Spinal cord (tissue), 10 donors: ENCODE measurements at places on chromosomes 3 and 15. TPM values are rescaled to one million over a fixed set of nuclear protein-coding genes. Genes with fewer than 3 reads are reported as not detected.

DNA sequence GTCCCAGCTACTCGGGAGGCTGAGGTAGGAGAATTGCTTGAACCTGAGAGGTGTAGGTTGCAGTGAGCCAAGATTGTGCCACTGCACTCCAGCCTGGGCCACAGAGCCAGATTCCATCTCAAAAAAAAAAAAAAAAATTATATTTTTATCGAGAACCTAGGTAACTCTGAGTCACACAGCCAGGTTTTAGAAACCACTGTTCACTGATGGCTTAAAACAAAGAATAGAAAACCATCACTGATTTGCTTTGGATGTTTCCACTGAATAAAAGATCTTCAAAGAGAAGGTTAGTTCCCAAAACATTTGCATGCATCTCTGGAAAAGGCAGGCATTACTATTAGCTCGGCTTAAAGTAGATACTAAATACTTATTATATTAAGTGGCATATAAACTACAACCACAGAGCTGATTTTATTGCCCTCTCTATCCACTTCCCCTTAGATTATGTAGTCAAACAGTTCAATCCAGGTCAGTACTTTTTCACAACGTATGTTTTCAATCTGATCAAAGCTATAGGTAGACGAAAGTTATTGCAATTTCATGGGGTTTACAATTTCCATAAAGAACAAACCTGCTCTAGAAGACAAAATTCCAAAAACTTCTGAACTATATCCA, 1.4 kb downstream of the B4GALT4 start:
- H3K27ac ChIP-seq: no peak overlapping the region
- H3K4me3 ChIP-seq: peak overlapping the region; percentile 61

- H3K36me3 ChIP-seq: peaks cover 4% of the 10 kb centered on the region
- no peak for DNase-seq
- H3K4me1 ChIP-seq: no peaks in the 10 kb centered on the region
- H3K27me3 ChIP-seq: no peaks in the 10 kb centered on the region
Observed at GRCh38 chr3:121989943-121990342, 32.1 kb downstream of the ILDR1 start.

DNA sequence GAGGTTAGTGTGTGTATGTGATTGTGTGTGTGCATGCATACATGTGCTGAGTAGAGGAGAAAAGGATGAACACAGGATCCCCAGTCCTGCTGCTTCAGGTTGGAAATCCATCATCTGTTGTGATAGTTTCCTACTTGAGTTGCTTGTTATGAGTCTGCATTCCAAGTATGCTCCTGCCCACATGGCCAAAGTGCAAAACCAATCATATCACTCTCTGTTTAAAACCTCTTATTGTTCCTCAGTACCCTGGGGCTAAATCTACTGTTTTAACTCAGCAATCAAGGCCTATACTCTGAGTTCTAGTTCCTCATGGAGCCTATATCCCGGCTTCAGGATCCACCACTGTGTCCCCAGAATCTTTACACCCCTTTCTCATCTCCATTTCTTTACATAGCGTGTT, 139.9 kb upstream of the TLE3 start:
- H3K4me3 ChIP-seq: no peak overlapping the region
- no peak for DNase-seq
- no peaks in the 10 kb centered on the region for H3K4me1 ChIP-seq
- no peaks in the 10 kb centered on the region for H3K36me3 ChIP-seq

NLGN1 gene
- 81.2 TPM for total RNA-seq

RTP4 gene
- 1.1 TPM for total RNA-seq

GDPGP1 gene
- 7.3 TPM for total RNA-seq

- peaks cover 27% of the 10 kb centered on the region for H3K4me1 ChIP-seq
- DNase-seq: peak; percentile 82
- peaks cover 2% of the 10 kb centered on the region for H3K27me3 ChIP-seq
- H3K27ac ChIP-seq: peak within 1 kb of the TSS; percentile 35
Observed at GRCh38 chr3:133038089-133038730, at the start of gene TMEM108. Gene TMEM108 (plus strand): TSS chr3:133038391.

DNA sequence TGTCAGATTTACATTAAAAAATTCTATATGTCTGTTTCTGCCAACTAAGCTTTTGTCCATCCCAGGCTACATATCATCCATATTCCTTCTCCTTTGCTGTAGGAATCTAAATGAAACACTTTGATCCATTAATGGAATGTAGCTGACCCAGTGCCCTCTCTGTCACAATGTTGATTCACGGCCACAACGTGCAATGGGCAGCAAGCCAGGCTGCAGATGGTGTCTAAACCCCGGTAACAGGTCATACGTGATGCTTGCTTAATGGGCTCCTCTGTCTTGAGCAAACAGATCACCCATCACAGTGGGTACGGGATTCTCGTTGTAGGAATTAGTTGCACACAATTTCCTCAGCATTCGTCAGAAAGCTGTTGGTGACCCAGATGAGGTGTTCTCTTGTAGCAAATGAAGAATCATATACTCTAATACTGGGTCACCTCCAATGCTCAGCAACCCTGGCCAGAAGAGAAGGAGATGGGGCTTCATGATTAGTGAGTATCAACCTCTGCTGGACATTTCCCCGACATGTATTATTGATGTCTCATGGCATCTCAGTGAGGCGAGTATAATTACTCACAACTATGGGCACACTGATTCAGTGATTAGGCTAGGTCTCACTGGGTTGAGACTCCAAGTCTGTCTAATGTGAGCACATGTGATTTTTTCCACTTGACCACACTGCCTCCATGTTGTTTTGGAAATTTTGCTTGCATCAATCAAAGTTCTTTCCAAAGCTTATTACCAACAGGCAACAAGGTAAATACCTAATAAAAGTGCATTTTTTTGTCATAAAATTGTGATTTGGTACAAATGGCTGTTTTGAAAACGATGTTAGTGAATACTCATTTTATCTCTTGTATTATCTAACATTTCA, 12.9 kb upstream of the DCBLD2 start:
- no peak overlapping the region for H3K27ac ChIP-seq
- H3K4me3 ChIP-seq: no peak overlapping the region
- no peak for DNase-seq
- H3K36me3 ChIP-seq: no peaks in the 10 kb centered on the region
- no peaks in the 10 kb centered on the region for H3K4me1 ChIP-seq
- H3K27me3 ChIP-seq: no peaks in the 10 kb centered on the region

- H3K36me3 ChIP-seq: peaks cover 25% of the 10 kb centered on the region
- H3K4me3 ChIP-seq: no peak overlapping the region
- no peak overlapping the region for H3K27ac ChIP-seq
- H3K27me3 ChIP-seq: no peaks in the 10 kb centered on the region
- H3K4me1 ChIP-seq: peaks cover 33% of the 10 kb centered on the region
- no peak for DNase-seq
Observed at GRCh38 chr3:13487403-13487802, 7.3 kb downstream of the HDAC11 start.

DUOXA2 gene
- not detected for total RNA-seq

GRCh38 chr3:107561980-107562379, 39.2 kb downstream of the BBX start:
- H3K4me3 ChIP-seq: no peak overlapping the region
- DNase-seq: no peak
- H3K4me1 ChIP-seq: no peaks in the 10 kb centered on the region
- no peak overlapping the region for H3K27ac ChIP-seq
- no peaks in the 10 kb centered on the region for H3K27me3 ChIP-seq

ZIC4 gene
- 30.5 TPM for total RNA-seq

DNA sequence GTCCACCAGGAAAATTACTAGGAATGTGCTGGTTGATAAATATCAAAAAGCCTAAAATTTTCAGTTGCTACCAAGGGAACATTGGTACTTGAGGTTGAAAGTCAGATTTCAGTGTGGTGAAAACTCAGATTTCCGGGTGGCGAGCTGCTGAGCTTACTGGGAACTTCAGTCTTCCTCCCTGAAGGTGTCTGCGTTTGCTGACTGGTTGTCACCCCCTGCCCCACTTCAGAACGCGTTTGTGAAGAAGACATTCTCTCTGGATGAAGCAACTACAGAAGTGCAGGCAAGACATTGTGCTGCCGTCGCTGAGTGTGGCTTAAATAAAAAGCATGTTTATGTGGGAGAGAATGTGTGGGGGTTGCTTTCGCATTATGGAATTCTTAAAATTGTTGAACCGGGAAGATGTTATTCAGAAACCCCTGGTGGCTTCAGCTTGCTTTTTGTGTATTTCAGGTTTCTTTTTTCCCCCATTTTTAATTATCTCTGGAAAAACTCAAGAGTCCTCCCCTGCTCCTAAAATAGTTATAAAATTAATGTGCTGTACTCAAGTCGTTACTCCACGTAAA, 7.1 kb downstream of the FAM81A start:
- H3K27me3 ChIP-seq: no peaks in the 10 kb centered on the region
- no peak overlapping the region for H3K4me3 ChIP-seq
- H3K4me1 ChIP-seq: peaks cover 6% of the 10 kb centered on the region
- no peak for DNase-seq
- no peak overlapping the region for H3K27ac ChIP-seq
- H3K36me3 ChIP-seq: peaks cover 4% of the 10 kb centered on the region

GRCh38 chr15:37102305-37103162, 2.2 kb upstream of the MEIS2 start:
- H3K4me3 ChIP-seq: peak overlapping the region; percentile 93
- no peaks in the 10 kb centered on the region for H3K36me3 ChIP-seq
- no peak for DNase-seq
- peaks cover 37% of the 10 kb centered on the region for H3K4me1 ChIP-seq

FAM174B gene
- total RNA-seq: 23.5 TPM

DNA sequence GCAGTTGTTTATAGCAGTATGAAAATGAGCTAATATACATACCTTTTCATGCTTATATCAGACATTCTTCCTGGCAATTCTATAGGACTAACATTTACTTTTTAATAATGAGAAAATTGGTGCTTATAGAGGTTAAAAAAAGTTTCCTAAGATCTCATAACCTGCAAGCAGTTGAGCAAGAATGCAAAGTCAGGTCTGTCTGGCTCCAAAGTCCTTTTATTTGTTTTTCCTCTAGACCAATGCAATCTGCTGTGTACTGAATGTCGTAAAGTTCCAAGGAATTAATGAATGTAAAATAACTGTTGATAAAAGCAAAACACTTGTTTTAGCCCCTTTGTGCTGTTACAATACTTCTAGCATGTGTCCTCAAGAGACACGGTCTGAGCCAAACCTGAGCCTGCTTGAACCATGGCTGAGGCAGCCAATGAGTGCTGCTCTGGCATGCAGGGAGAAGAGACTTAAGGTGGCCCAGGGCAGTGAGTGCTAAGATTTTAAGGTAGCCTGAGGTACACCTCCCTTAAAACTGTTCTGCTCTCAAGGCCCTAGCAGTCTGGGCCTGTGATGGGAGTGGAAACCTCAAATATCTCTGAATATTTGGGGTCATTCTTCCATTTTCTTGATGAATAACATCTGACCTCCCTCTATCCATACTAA, 555.1 kb upstream of the NAALADL2 start:
- no peak overlapping the region for H3K4me3 ChIP-seq
- H3K27ac ChIP-seq: no peak overlapping the region
- H3K4me1 ChIP-seq: no peaks in the 10 kb centered on the region
- no peak for DNase-seq
